ENCODE measurements at places on chromosomes 13 and 19. TPM values are rescaled to one million over a fixed set of nuclear protein-coding genes. Genes with fewer than 3 reads are reported as not detected.

ZNF829 gene
- 4.1 TPM for total RNA-seq

IGFL3 gene
- total RNA-seq: not detected

LHB gene
- not detected for total RNA-seq

CACNG7 gene
- not detected for total RNA-seq

MIA gene
- total RNA-seq: 173 TPM

CACNA1A gene
- 37.4 TPM for total RNA-seq

GRCh38 chr13:51772781-51773180, 31.2 kb downstream of the DHRS12 start:
- DNase-seq: no peak

- DNase-seq: no peak
Measured at GRCh38 chr19:19459073-19459472, 53.6 kb downstream of the GATAD2A start.

DNA sequence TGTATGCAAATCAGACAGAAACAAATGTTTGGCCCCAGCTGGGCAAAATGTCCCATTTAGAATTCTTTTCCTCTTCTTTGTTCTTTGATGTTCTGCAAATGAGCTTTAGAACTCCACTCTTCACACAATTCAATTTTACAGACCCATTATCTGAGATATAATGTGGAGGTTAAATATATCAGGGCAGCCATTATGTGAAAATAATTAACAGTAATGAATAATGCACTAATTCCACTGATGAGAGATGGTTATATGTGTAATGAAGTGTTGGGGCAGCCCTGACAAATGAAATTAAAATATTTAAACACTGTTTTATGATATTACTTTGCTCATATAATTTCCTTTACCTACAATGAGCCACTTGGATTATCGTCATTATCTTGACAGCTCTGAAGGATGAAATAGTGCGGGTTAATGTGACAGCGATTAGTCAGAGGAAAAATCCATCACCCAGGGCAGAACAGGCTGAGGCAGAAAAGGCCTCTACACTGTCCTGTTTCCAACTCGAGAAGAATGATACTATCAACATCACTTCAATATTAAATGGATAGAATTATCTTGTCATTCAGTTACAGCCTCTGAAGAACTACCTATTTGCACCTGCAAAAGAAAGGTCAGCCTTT, 321.1 kb downstream of the RBM26 start:
- DNase-seq: no peak

DNA sequence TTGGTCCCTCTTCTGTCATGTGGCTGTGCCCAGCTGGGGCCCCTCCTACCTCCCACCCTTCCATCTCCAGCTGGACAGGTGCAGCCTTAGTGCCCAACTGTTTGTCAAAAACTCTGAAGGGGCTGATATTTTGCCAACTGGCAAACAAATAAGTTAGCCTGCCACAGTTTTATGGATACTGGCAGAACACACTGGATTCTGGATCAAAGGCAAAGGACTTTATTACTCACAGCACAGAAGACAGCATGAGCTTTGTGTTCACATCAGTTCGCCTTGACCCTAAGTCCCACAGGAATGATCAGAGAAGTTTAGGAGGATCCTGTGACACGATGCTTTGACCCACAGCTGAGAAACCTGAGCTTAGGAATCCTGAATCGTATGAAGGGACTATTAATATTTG, 16.4 kb downstream of the KLK2 start:
- no peak for DNase-seq

- DNase-seq: no peak
Measured at GRCh38 chr19:17026706-17027534, at the start of gene CPAMD8. Gene CPAMD8 (minus strand): TSS chr19:17026810. CDS start chr19:17026642, 168 bp downstream.

GRCh38 chr13:71864986-71865873, 1.8 kb downstream of the DACH1 start:
- peak; percentile 56 for DNase-seq

- no peak for DNase-seq
Measured at GRCh38 chr19:35727956-35728706, 10.3 kb downstream of the KMT2B start.

DNA sequence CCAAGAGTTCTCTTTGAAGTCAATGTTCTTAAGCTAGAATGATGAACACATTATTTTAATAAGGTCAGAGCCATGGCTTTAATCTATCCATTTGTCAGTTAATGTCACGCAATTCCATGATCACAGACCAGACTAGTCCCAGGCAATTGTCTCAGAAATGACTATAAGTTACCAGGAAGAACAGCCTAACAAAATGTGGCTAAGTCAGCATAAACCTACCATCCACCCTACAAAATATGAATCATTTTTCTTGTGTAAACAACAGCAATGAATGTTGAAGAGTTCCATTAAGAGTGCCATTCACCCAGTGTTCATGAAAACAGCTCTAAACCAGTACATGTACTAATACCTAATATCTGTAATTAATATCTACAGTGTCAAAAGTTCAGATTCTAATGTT, 127.5 kb downstream of the KCTD12 start:
- no peak for DNase-seq

- no peak for DNase-seq
Measured at GRCh38 chr13:109782066-109782822, 4.1 kb downstream of the IRS2 start.

GRCh38 chr13:51000571-51001260, 91.1 kb downstream of the RNASEH2B start:
- no peak for DNase-seq

DNA sequence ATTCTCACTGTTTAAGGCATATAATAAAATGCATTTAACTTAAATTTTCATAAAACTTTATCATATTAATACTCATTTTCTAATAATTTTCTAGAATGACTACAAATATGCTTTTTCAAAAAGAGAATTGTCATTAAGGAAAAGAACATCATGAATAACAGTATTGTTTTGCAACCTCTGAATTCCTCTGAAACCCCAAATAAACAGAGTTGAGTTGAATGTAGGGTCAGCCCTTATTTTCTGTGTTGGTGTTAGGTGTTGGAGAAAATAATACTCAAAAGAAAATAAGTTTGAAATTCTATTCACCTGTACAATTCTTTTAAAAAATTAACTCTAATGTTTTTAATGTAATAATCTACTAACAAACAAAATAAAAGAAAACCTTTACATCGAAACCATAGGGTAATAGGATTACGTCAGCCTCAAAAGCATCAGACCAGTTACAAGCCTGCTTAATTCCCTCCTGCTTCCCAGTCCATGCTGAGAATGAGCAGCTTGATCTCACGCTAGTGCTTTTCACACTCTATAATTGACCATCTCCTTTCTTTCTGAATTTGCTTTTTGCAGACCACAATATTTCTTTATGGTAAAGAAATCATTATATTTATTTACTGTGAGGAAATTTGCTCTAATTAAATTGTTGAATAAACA, 160.9 kb downstream of the PCDH9 start:
- no peak for DNase-seq

- no peak for DNase-seq
Measured at GRCh38 chr13:112760435-112760834, 70.6 kb downstream of the ATP11A start.

DNA sequence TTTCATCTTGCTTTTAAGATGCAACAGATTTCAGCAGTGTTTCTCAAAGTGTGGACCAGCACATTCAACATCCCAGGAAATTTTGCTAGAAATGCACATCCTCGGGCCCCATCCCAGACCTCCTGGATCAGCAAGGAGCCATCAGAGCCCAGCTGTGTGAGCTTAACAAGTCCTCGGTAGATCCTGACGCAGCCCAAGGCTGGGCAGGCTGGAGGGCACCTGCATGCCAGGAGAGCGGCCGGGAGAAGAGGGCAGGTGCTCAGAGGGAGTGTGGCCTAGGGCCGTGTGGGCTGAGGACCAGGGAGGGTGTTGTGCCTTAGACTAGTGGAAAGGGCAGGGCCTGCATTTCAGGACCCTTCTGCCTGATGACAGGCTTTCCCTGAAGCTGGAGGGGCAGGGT, 2.2 kb upstream of the MCF2L start:
- DNase-seq: peak; percentile 39
